Caco-2 (cell line): ENCODE measurements at places on chromosomes 16 and 17. TPM values are rescaled to one million over a fixed set of nuclear protein-coding genes. Genes with fewer than 3 reads are reported as not detected.
A peak's percentile ranks its signal among the peaks of the same experiment; 100 is the strongest.

GRCh38 chr17:69814031-69814430 is 261.0 kb upstream of the KCNJ16 start:
- no peak for DNase-seq

DNA sequence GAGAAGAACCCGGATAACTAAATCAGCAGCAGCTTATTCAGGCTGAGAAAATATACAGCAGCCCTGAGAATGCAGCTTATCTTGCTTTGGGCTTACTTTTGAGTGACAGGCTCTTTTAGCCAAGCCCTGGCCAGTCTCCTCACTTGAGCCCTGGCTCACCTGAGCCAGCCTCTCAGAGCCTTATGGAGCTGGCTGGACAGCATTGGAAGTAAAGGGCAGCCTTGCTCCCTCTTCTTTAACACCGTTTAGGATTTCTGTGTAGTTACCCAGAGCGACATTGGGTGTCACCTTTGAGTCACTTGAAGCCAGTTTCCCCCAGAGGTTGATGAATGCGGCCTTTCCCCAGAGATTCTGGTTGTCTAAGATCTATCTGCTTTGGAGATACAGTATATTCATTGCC is 7.7 kb upstream of the NPIPB2 start:
- DNase-seq: peak; percentile 68

DNA sequence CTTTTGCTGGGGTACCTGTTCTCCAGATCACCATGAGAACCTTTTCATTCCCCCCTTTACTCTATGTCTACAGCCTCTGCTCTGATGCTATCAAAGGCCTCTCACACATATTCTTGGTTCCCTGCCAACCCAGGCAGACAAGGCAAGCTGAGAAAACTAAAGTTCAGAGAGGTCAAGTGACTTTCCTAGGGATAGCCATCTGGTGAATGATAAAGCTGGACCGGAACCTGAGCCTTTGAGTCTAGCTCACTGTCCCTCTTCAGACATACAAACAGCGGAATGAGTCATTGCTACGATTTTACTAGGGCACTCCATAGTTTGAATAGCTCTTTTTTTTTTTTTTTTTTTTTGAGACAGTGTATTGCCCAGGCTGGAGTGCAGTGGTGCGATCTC is 73.3 kb downstream of the XYLT1 start:
- no peak for DNase-seq

GRCh38 chr16:84806256-84806889 is 13.4 kb upstream of the CRISPLD2 start:
- no peak for DNase-seq

The ACSM5 gene
- not detected in 2 replicates for total RNA-seq

- DNase-seq: no peak
Observed at GRCh38 chr17:44287651-44288050, 19.7 kb upstream of the SLC4A1 start.

The C16orf89 gene
- not detected in 2 replicates for total RNA-seq

- DNase-seq: no peak
Observed at GRCh38 chr17:58232707-58233156, 5.7 kb upstream of the LPO start.

DNA sequence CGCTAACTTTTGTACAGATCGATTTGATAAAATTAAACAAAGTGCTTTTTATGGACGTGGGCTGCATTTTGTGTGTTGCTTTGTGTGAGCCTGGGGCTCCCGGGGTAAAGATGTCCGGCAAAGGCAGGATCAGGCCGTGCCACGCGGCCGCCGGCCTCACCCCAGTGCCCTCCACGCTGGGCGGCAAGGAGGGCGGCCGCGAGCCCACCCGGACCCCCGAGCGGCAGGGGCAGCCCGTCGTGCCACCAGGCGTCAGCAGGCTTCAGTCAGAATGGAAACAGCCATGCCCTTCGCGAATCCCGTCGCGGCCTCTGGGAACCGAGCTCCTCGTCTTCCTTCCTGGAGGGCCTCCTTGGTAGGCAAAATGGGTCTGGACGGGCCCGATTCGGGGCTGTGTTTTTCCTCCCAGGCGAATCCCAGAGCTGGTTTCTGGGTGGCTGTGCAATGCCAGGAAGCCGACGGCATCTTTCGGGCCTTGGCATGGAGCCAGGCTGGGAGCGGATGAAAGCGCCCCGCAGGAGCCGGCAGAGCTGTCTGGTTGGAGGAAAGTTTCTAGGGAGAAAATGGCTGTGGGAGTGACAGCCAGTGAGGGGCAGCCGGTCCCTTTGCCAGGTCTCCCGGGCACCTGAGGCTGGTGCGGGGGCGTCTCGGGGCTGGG is 5.5 kb downstream of the SOX8 start:
- no peak for DNase-seq

GRCh38 chr17:55567240-55568214 is 56.3 kb upstream of the SMIM36 start:
- no peak for DNase-seq

DNA sequence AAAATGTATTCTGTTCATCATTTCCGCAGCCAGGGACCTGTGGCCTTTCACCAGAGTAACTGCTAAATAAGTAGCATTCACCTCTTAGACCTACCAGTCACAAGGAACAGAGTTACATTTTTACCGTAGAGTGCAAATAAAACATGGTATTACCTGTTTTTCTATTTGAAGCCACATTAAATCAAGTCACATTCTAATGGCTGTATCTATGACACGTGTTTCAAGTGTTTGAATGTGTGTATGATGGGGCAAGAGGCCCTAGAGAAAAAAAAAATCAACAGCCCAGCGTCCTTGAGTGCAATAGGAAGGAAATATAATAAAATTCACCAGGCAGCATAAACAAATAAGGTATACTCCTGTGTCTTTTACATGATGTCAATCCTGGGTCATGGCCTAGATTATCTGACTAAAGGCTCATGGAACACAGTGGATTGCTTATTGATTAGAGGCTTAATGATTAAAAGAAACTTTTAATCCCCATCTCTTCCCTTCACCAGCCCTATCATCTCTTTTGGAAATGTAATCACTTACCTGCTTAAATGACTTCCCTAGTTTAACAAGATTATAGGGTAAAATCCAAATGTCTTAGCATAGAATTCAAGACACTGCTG is 168.7 kb upstream of the CDH5 start:
- DNase-seq: no peak

The SLC52A1 gene
- total RNA-seq: not detected in 2 replicates

The DYNLRB2 gene
- not detected in 2 replicates for total RNA-seq

- DNase-seq: no peak
Observed at GRCh38 chr16:82598771-82599170, 28.0 kb upstream of the CDH13 start.

The SLC5A2 gene
- total RNA-seq: 2.8 and 3.0 TPM in 2 replicates

DNA sequence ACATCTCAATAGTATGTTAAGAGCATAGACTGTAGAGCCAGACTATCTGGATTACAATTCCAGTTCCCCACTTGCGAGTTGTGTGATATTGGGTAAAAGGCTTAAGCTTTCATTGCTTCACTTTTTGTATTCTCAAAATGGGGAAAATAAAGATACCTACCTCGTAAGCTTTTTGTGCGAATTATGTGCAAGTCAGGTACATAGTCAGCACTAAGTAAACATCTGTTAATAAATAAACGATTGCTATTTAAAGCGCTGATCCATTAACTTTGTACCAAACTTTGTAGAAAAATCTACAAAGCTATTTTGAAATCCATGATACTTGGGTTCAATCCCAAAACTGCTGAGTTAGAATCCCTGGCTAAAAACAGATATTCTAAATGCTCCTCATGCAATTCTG is 19.6 kb downstream of the ABCA6 start:
- DNase-seq: no peak

DNA sequence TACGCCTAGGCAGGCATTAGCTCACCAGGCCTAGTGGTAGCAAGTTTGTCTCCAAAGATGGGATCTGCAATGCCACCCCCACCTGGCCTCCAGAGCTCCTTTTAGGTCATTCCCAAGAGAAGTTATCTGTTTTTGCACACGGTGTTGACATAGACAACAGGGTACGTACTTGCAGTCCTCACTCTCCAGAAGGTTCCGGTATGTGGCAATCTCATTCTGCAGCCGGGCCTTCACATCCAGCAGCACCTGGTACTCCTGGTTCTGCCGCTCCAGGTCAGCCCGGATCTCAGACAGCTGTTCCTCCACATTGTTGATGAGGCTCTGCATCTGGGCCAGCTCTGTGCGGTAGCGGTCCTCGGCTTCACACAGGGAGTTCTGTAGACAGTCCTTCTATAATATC is 9.8 kb upstream of the KRT31 start:
- DNase-seq: no peak

DNA sequence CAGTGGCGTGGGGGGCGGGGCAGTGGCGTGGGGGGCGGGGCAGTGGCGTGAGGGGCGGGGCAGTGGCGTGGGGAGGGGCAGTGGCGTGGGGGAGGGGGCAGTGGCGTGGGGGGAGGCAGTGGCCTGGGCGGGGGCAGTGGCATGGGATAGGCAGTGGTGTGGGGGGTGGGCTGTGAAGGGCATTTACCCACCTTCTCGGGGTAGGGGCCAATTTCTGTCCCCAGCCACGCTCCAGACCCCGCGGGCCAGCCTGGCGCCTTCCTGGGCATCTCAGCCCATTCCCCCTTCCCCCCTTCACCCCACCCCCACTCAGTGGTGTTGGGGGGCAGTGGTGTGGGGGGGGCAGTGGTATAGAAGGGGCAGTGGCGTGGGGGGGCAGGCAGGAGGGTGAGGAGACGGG is 92.7 kb downstream of the LITAF start:
- no peak for DNase-seq

The CARD14 gene
- 1.3 and 1.8 TPM in 2 replicates for total RNA-seq

- no peak for DNase-seq
Observed at GRCh38 chr16:10870808-10871156, 6.2 kb upstream of the CIITA start.

The KCNJ16 gene
- total RNA-seq: 8.0 and 9.3 TPM in 2 replicates
